ENCODE measurements at places on chromosomes 2 and 18.
A peak's percentile ranks its signal among the peaks of the same experiment; 100 is the strongest.

- no peak for DNase-seq
Measured at GRCh38 chr2:169573974-169574299, 272 bp upstream of the FASTKD1 start.

- DNase-seq, result no peak
Measured at GRCh38 chr18:26307161-26307773, 81.0 kb downstream of the TAF4B start.

DNA sequence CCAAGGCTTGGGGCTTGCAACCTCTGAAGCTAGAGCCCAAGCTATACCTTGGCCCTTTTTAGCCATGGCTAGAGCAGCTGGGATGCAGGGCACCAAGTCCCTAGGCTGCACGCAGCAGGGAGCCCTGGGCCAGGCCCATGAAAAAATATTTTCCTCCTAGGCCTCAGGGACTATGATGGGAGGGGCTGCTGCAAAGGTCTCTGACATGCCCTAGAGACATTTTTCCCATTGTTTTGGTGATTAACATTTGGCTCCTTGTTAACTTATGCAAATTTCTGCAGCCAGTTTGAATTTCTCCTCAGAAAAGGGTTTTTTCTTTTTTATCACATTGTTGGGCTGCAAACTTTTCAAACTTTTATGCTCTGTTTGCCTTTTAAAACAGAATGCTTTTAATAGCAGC is 56.9 kb upstream of the LHCGR start:
- DNase-seq, result no peak

- DNase-seq, result no peak
Measured at GRCh38 chr18:70622622-70623419, 334.0 kb downstream of the SOCS6 start.

- no peak for DNase-seq
Measured at GRCh38 chr2:34705551-34706247, 1106.6 kb upstream of the FAM98A start.

- DNase-seq, result no peak
Measured at GRCh38 chr18:76620321-76621170, 125.5 kb upstream of the ZNF516 start.

- DNase-seq, result no peak
Measured at GRCh38 chr2:38615237-38615636, 12.5 kb upstream of the HNRNPLL start.

GRCh38 chr2:208222351-208222750 is 32.5 kb downstream of the IDH1 start:
- no peak for DNase-seq

DNA sequence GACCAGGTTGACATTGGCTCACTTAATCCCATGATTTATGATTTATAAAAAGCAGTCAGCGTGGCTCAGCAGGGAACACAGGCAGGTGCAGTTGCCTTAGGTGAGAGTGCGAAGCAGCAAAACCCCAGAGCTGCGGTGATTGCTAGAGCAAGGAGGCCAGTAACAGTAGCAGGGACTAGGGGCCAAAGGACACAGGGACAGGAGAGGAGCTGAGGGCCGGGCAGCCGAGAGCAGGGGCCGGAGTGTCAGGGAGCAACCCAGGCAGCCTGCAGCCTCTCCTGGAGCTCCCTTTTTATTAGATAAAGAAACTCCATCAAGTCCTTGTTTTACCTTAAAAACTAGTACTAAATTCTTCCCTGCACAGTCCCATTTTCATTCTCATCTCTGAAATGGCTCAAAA is 4.3 kb downstream of the MC2R start:
- no peak for DNase-seq

- no peak for DNase-seq
Measured at GRCh38 chr2:23513872-23514793, 129.2 kb downstream of the KLHL29 start.

GRCh38 chr2:64492821-64493220 is 31.3 kb upstream of the AFTPH start:
- DNase-seq, result no peak

DNA sequence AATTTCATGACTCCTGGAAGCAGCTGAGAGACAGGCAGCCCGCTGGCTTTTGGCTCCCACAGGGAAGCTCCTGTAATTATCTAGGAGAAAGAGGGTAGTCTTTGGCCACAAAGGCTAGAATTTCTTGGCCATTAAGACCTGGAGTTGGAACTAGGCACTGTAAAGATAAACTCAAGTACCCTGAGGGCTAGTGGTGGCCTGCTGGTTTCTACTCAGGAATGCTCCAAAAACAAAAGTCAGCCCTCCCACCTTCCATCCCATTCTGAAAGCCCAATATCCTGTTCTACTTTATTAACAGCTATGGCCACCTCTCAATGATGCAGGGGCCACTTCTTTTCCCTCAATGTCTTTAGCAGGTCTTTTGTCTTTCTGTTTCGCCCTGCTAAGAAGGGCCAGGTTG is 34.0 kb upstream of the CYP26B1 start:
- no peak for DNase-seq

DNA sequence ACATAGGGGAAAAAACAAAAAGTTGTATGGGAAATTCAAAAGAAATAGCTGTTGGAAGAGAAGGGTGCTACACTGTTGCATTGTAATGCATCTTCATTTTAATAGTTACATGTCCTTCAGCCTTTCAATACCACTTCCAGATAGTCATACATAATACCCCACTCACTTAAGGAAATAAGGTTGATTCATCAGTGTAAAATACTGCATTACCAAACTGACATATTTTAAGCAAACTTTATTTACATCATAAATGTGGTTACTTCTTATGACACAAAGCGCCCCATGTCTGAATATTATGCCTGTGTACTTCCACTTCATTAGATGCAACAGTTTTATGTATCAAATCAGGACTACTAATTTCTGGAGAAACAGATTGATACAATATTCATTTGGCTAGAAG is 4.5 kb downstream of the RBMS1 start:
- DNase-seq, result no peak

- DNase-seq, result no peak
Measured at GRCh38 chr2:67871686-67872412, 191.0 kb downstream of the C1D start.

GRCh38 chr2:235265348-235265965 is 228.4 kb upstream of the AGAP1 start:
- no peak for DNase-seq

- no peak for DNase-seq
Measured at GRCh38 chr2:157751462-157752058, 122.9 kb upstream of the ACVR1C start.

DNA sequence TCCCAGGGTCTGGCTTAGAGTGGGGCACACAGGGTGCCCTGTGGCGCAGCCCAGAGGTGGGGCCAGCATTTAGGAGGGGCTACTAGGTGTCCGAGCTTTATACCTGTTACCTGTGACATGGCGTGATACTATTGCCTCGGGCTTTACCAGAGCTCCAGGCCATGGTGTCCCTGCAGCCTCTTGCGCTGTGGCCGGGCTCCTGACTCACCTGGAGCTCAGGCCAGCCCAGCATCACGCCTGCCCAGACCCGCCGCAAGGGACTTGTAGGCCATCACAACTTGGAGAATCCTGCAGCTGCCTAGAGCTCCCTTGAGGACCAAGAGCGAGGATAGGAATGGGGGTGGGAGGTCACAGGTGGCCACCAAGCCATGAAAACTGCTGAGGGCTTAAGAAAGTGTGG is 8.0 kb downstream of the INHBB start:
- DNase-seq, result no peak

DNA sequence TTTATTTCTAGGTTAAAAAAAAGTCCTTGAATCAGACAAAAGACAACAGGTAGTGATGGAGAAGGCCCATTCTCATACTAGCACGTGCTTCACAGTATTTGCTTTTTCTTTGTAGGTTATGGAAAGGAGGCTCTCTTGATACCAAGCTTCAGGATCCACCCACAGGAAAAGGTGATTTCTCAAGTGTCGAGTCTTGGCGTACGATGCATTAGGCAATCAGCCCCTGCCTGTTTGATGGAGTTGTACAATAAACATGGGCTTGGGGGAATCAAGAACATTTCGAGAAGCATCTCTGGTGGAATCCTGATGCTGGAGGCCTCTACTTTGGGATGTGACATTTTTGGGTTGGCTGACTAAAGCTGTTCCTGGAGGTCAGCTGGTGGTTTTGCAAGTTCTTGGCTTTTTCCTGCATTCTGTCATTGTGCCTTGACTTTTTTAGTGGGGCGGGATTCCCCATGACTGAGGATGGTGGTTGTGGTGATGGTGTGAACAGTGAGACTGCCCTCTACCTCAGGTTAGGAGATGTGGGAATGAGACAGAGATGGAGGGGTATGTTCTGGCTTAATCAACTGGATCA is 231.5 kb upstream of the SPRED2 start:
- DNase-seq, result no peak

- DNase-seq, result no peak
Measured at GRCh38 chr2:43480874-43481273, 115.0 kb downstream of the THADA start.

DNA sequence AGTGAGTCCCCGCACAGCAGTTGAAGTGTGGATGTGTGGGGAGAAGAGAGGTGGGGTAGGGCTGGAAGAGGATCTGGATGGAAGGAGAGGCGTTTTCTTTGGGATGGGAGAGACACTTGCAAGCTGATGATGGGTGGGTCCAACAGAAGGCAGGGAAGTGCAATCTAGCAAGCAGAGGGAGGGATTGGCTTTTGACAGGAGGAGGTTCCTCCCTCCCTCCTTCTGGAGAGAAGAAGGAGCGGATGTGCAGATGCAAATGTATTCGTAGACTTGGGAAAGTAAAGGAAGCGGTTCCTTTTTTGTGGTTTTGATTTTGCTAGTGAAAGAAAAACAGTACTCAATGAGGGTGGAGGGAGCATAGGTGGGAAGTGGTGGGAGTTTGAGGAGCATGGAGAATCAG is 48.9 kb downstream of the LAMA3 start:
- no peak for DNase-seq

- no peak for DNase-seq
Measured at GRCh38 chr2:217976301-217976700, 26.5 kb downstream of the TNS1 start.

DNA sequence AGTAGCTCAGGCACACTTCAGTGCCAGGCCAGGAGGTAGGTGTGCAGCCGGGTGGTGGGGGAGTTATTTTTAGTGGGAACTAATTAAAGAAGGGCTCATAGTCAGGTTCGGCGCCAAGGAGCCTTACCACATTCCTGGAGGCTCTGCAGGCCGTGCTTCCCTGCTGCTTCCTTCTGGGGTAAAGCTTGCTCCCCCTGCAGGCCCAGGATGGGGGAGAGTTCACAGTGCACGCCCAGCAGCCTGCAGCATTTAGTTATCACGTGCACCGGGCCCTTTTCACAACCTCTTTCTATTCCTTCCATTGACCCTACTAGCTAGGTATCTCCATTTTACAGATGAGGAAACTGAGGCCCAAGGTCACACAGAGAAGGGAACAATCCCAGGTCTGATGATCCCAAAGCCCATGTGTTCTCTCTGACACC is 2.5 kb downstream of the KCNF1 start:
- DNase-seq, result no peak

GRCh38 chr2:226600802-226601201 is 198.8 kb downstream of the IRS1 start:
- no peak for DNase-seq

GRCh38 chr18:7592305-7593071 is 25.4 kb downstream of the PTPRM start:
- DNase-seq, result no peak

DNA sequence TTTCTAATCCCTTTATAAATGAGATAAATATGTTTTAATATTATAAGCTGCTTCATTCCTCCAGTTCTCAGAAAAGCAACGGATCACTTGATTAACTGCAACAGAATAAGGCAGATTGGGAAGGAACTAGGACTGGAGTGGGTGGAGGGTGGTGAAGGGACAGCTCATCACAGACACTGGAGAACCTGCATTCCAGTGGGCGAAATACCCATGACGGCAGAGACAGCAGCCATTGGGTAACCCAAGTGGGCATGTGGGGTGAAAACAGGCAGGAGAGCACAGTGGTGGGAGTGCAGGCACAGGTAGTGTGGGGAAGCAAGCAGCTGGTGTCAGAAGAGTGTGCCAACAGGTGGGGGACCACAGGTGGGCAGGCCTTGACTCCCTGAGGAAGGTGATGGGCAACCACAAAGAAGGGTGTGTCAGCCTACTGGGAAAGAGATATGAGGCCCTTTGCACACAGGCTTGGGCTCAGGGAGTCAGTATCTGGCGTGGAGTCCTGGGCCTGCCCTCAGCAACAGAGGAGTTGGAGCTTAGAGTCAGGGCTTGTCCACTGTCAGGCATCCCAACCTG is 27.2 kb downstream of the DPYSL5 start:
- DNase-seq, result no peak

GRCh38 chr2:219002395-219003266 is 9.4 kb upstream of the CRYBA2 start:
- DNase-seq, result peak; percentile 56

DNA sequence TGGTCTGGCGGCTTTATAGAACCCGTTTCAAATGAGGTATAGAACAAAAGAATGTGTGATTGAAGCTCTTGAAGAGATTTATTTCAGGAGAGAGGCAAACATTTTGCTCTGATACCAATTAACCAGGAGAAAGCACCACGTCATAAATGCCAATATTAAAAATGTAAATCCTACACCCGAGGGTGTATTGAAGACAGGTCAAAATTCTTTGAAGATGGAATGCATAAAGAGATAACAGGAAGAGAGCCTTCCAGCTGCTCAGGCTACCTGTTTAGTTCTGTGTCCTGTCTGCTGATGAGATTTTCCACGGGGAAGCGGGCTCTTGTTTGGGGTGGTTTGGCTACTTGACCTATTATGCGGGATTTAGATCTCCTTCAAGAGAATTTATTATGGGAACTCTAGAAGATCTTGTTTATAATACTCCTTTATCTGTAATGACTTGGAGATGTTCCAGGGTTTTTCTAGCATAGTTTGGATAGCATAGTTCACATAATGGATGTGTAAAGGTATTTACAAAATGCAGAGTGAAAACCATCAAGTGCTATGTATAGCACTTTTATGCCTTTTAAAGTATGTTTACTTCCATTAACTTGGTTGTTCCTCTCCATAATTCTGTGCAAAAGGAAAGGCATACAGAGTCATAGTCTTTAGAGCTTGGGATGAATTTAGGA is 204.5 kb upstream of the SPRED2 start:
- no peak for DNase-seq

- no peak for DNase-seq
Measured at GRCh38 chr2:25336383-25336841, 5.3 kb downstream of the DNMT3A start.

- no peak for DNase-seq
Measured at GRCh38 chr2:160783474-160783873, 289.9 kb upstream of the RBMS1 start.

DNA sequence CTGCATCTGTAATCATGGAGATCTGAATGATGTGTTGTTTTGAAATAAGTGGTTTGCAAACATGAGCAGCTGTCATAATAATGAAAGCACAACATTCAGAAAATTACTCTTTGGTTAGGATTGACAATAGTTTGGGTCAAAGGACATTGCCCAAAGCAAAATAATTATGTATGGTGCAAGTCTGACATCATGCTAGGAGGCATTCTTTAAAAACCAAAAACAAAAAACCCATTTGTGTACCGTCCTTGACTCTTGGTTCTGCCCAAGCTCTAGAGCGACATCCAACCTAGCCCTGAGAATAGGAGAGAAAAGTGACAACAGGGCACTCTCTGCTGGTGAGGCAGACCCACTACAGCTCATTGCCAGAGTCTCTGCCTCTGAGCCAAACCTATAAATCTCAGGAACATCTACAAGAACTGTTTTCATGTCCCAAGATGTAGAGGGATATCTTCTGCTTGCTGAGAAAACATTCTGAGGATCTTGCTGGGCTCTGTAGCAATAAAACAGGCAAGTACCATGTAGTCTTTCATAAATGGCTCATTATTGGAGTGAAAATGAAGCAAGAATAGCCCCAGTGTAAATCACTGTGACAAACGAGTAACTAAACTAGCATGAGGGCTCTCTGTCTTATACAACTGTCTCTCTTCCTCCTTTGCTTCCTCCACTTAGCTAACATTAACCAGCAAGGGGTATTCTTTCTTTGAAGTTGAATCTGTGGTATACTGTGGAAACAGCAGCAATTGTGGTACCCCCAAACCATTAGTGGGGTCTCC is 266.8 kb upstream of the CXCR4 start:
- no peak for DNase-seq

Data from stimulated activated CD4-positive, alpha-beta T cell treated with anti-CD3 and anti-CD28 coated beads, TNF-alpha, amount 100 ng/mL, for 48 hours (primary cell).